GM19239 (cell line): ENCODE measurements at places on chromosomes 1 and 21.

GRCh38 chr1:175200678-175201521 is 8.3 kb upstream of the KIAA0040 start:
- no peak for DNase-seq

DNA sequence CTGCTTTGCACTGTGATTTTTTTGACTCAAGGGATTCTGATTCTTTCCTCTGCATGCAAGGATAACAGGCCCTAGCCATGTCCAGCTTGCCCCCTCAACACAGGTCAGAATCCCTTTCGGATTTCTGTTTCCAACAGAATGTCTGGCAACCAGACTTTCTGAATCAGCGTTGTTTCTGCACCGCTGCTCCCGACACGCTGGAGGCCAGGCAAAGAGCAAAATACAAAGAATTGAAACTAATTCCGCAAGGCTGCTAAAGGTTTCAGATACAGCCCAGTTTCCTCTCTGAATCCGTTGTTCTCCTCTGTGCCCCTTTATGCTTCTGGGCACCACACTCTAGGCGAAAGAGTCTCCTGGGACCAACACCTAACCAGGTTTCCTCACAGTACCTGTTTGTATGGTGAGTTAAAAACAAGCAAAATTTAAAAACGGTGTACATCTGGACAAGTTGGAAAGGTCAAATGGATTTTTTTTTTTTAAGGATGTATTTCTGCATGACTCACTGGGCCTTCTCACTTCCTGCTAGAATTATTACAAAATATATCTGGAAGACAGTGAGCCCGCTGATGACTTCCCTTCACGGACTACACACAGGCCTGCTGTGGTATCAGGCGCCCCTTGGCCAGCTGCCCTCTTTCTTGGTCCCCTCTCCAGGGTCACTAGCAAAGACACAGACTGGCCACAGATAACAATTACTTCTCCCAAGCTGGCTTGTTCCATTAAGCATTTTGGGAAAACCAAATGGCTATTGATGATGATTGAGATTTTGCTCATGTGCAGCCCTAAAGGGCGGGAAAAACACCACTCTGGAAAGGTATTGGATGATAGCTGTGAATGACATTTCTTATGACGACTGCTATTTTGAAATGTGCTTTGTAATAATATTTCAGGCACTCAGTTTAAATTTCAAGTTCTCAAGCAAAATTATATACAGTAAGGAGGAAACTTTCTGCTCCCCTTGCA is 118.3 kb downstream of the TGFB2 start:
- no peak for DNase-seq

DNA sequence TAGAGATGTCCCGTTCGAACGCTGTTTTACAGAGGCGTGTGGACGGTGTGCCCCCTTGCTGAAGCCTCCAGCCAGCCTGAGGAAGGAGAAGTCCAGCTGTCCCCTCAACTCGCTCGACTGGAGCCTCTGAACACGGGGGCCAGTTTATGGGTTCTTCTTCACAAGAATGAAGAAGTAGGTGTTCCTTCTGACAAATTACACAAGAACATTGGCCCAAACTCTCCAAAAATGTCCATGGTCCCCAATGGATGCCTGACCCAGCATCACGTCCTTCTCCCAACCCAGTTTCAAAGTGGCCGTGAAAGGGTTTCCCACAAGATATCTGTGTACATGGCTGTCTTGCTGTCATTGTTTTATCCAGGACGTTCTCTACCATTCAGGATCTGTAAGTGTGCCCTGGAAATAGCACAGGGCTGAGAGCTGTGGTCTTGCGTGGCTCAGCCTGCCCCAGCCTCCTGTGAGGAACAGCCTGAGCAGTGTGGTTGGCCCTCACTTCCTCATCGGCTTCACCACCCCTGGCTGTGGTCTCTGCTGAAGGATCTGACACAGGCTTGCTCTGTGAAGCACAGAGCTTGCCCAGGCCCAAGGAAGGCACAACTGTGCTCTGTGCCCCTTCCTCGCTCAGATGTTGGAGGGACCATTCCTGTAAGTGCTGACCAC is 1.0 kb upstream of the S100B start:
- peak; percentile 46 for DNase-seq

- DNase-seq = no peak
Observed at GRCh38 chr1:185560760-185561159, 173.4 kb upstream of the HMCN1 start.

DNA sequence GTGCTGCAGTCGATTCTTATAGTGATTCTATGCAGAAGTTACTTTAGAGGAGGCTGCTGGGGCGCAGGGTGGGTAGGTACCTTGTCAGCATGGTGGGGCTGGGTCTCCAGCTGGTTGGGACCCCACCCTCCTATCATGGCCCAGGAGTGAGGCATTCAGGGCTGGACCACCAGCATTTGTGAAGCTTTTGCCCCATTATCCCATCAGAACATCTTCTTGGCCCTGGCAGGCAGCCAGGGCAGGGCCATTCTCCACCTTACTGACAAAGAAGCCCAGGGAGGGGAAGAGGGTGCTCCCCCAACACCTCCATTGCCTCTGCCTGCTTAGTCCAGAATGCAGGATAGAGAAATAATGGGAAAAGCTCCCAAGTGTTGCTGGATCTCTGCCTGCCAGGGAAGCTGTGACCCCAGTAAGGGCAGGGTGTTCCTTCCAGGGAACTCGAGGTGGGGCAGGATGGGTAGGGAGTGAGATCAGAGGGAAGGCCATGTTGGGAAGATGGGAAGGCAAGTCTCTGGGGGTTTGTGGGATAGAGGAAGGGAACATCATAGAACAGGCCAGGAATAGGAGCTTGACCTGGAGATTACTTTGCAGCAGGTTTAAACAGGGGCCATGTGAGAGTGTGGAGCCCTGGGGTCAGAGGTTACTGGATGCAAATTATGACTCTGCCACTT is 16.2 kb upstream of the SLC2A1 start:
- no peak for DNase-seq

DNA sequence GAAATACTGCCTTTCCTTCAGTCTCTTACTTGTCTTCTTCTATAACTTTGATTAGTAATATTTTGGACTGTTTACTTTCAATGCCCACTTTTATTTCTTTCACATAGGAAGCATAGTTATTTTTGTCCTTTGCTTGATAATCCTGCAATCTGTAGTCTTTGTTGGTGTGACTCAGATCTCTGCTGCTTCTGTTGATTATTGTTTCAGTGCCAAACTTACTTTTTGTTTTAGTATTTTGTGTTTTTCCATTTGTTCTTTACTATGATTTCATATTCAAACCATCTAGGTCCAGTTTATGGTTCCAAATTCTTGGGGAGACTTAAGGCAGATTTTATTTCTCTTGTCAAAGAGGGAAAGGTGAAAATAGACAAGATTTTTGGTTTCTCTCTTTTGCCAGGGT is 399.9 kb downstream of the HLX start:
- DNase-seq = no peak

DNA sequence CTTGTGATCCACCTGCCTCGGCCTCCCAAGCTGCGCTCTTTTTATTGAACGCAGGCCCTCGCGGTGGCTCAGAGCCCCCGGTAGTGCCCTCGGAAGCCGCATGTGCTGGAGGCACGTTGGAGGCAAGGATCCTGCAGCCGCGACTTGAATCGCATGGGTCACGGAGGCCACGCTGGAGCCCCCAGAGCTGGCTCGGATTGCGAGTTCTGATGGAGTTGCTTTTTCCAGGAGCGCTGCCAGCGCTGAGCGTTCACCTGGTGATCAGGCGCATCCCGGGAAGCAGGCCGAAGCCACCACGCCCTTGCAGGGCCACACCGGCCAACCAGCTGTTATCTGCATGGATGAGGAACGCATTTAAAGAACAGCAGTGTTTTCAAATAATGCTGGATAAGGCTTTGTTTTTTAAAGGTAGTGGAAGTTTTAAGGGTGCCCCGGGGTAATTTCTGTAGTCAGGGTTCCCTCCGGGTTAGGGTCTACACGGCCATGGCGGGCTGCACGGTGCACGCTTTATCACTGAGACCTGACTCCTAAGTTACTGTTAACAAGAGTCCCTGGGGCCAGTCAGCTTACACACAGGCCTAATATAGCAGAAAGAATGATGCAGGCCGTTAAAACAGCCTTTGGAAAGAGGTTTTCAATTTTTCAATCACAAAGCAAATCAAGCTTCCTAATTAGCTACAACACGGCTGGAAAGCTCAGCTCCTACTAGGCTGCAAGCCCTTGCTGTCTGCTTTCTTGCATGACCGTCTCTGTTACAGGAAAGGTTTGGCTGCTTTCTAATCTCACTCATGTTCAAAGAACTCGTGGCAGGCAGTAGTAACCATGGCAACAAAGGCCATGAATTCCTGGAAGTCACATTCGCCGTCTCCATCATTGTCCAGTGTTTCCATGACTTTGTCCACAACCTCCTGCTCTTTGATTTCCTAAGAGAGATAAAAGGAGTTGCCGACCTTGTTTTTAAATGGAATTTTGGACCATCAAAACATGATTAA is 6.0 kb downstream of the S100B start:
- DNase-seq = no peak

GRCh38 chr1:156554971-156555370 is 17.4 kb downstream of the IQGAP3 start:
- DNase-seq = no peak

GRCh38 chr21:33852485-33852884 is 63.1 kb downstream of the ATP5PO start:
- DNase-seq = no peak

DNA sequence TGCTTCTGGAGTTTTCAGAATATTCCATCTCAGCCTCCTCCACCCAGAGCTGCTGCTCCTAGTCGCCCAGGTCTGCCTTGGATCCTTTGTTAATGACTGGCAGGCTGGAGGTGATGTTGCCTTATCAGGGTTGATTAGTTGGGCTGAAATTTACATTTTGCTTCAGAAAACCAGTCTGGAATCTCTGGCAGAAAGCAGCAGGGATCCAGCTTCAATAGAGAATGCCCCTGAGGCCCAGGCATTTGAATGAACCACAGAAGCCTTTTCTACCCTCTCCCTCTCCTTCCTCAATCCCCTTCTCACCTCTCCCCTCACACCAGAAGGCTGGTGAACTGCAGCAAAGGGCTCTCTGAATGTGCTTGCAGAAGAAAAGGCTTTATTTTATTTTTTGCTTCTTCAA is 83.2 kb downstream of the PLXNA2 start:
- no peak for DNase-seq
